AG09319 (cell line): ENCODE measurements at places on chromosomes 1 and 21.

DNA sequence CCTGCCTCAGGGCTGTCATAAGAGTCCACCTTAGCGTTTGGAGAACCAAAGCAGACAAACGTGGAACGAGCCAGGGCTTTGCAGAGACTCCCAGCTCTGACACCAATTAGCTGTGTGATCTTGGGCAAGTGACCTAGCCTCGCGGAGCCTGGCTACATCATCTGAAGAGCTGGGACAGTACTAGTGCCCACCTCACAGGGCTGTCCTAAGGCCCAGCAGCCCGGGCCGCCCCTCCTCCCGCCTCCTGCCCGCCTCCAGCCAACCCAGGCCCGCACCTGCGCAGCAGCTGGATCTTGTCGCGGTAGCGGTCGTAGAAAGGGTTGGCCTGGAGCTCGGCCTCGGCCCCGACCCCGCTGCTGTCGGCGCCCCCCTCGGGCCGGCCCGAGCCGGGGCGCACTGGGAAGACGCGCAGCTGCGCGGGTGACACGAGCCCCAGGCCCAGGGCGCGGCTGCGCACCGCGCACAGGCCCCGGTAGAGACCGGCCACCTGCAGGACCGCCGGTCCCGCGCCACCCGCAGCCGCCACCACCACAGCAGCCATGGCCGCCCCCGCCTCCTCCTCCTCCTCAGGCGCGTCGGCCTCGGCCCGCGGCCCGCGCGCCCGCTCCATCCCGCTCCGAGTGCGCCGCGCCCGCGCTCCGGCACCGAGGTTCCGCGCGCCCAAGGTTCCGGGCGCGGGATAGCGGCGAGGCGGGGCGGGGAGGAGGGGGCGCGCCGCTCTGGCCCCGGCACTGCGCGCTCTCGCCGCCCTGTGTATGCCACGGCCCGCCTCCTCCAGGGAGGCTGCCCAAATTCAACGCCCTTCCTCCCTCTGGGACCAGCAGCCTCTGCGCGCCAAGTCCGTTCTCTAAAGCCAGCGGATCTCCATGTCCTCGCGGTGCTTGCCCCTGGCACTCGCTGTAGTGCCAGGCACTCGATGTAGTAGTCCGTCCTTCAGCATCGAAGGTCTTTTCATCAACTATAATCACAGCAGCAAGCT lies at the start of gene ATPAF1:
Gene ATPAF1, minus strand, starts transcription at position 583 of the 979 bp plus-strand sequence. Its CDS starts 42 bp downstream, at position 541.
- DNase-seq = peak; percentile 48

GRCh38 chr1:36771660-36772284 lies 262.5 kb downstream of the GRIK3 start:
- DNase-seq = no peak

DNA sequence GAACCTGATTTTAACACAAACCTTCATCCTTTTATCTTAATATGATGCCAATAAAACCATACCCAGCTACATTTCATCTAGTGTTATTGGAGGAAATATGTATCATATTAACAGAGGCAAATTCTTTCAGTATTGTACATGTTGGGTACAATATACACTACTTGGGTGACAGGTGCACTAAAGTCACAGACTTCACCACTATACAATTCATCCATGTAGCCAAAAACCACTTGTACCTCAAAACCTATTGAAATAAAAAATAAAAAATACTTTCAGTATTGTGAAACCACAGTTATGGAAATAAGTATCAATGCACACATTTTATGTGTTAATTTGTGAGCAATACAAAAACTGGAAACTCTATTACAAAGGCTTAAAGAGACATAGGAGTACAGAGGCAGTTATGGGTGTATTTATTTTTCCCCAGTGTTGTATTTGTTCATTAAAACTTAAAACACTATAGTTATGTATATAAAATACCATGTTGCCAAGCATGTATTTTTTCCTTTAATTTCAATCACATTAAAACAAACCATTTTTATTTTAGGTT lies 25.1 kb upstream of the GPR88 start:
- DNase-seq = no peak

DNA sequence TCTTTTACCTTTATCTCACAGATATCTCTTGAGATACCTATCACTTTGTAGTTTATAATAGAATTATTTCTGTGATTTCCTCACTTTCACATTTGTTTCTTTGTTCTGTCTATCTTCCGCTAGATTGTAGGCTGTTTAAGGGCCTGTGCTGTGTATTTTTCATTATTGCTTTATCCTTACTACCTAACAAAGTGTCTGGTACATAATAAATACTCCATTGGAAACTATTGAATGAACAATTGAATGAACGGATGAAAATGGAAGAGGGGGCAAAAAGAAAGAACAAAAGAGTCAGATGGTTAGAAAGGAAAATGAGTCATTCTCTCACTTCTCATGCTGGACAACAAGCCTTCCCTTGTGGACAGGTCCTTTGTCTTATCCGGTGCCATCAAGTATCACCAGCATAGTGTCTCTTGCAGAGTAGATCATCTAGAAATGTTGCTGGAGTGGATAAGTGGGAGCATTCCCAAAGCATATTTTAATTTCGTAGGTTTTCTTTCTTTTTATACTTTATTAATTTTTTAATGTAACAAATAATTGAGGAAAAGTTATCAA lies 159.8 kb downstream of the NEK7 start:
- DNase-seq = no peak

DNA sequence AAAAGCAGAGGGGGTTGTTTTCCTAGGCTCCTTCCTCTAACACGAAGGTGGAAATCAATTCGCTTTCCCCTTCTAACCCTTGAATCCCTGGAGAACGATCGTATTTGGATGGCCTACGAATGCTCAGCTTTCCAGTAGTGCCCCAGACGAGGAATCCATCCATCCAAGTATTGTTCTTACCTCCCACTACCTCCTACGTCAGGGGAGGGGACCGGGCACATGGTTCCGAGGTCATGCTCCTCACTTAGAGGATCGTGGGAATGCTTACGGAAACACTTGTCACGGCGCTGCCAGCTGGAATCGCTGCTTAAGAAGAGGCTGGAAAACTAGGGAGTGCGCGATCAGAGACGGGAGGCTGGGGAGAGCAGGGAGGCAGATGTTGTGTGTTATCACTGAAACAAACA lies 47.4 kb downstream of the CAPZB start:
- DNase-seq = no peak

DNA sequence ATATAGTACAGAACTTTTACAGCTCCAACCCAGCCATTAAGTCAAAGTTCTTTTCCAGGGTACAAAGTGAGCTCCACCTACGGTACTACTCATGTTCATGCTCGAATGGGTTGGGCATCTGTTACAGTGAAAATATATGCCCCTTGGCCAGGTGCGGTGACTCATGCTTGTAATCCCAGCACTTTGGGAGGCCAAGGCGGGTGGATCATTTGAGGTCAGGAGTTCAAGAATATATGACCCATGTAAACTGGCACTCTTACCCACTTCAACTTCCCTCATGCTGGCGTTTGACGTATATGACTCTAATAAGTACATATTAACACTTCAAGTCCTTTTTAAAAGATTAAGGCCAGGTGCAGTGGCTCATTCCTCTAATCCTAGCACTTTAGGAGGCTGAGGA lies 71.3 kb upstream of the PKN2 start:
- no peak for DNase-seq

DNA sequence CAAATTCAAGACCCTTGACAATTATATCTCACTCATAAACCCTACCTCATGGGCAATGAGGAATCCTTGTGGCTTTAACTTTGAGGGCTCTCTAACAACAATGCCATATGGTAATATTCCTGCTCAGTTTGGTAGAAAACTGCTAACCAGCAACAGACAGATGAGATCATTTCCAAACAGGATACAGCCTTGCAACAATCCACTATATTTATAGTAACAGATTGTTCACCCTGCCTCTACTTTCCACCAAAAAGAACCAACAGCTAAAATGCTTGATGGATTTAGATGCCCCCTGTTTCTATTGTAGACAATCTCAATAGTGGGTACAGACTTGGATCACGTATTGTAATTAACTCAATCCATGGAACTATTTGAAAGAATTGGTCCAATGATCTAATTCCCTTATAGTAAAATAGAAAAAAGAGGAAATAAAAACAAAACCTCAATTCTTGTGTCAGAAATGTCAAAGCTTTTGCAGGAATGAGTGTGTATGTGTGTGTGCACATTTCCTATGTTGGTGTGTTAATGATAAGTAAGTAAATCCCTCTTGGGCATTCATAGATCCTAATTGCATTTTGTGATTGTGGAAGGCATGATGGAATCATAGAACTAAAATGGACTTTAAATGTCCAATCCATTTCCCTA lies 100.0 kb upstream of the EDEM3 start:
- DNase-seq = no peak

DNA sequence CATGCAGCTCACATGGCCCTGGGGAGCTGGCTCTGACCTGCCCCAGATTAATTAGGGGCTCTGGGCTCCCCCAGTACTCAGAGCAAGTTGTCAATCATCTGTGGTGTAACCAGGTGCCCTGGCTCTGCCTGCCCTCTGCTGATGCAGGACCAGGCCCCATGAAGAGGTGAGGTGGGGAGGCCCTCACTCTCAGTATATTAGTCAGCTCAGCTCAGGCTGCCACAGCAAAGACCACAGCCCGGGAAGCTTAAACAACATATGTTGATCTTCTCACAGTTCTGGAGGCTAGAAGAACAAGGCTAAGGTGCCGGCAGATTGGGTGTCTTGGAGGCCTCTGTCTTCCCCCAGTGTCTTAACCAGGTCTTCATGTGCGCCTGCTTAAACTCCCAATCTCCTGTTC lies 66.5 kb downstream of the FCRL5 start:
- DNase-seq = no peak

DNA sequence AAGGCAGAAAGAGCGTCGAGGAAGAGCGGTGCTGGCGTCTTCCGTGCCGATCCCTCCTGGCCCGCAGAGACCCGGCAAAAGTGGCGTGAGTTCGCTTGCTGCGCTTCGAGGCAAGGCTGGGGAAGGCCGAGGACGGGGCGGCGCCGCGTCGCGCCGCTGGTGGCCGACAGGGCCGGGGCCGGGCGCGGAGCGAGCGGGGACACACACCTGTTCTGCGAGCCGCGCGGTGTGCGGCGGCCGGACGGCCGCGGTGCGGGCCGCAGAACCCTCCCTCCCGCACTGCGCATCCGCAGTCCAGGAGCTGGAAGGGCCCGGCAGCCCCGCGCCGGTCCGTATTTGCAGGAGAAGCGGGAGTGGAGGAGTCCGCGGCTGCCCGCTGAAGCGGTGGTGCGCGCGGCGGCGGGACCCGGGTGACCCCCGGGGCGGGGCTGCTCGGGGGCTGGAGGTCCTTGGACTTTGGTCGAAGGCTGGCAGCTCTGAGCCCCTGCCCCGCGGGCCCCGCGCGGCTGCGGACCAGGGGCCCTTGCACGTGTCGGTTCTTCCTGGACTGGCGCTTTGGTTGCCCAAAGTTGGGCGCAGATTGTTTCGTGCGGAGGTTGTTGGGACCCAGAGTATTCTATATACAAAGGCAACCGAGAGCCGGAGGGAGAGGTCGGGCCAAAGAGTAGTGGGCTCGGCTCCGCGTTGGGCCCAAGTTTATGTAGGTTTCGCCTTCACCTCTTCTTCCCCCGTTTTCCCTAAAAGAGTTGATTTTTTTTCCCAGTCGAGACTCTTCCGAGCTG lies 2.6 kb downstream of the RNF220 start:
- no peak for DNase-seq

DNA sequence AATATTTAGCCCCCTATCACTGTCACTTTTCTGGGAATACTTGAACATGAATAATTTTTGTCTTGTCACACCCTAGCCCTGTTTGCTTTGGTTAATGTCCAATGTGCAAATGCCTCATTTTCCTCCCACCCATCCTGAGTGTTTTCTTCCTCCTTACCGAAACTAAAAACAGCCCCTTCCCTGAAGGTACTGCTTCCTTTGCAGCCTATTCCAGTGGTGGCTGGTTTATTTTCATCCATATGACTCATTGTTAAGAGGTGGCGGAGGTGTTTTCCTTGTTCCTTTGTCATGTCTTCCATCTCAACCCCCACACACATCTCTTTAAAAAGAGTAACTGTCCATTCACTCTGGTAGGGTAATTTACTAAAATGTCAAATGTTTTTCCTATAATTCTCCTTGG lies 40.4 kb downstream of the CD55 start:
- no peak for DNase-seq

- no peak for DNase-seq
These were observed 100.5 kb downstream of the NPHP4 start for GRCh38 chr1:5891736-5892135.

- DNase-seq = peak; percentile 20
These were observed 62.1 kb downstream of the DEGS1 start for GRCh38 chr1:224245188-224245587.

- DNase-seq = no peak
These were observed at the start of gene GPR153 for GRCh38 chr1:6260961-6261614. GPR153 (minus strand) TSS chr1:6261098; CDS start chr1:6254905, 6,193 bp downstream.

- no peak for DNase-seq
These were observed 889.2 kb downstream of the TTLL7 start for GRCh38 chr1:83109692-83110091.

DNA sequence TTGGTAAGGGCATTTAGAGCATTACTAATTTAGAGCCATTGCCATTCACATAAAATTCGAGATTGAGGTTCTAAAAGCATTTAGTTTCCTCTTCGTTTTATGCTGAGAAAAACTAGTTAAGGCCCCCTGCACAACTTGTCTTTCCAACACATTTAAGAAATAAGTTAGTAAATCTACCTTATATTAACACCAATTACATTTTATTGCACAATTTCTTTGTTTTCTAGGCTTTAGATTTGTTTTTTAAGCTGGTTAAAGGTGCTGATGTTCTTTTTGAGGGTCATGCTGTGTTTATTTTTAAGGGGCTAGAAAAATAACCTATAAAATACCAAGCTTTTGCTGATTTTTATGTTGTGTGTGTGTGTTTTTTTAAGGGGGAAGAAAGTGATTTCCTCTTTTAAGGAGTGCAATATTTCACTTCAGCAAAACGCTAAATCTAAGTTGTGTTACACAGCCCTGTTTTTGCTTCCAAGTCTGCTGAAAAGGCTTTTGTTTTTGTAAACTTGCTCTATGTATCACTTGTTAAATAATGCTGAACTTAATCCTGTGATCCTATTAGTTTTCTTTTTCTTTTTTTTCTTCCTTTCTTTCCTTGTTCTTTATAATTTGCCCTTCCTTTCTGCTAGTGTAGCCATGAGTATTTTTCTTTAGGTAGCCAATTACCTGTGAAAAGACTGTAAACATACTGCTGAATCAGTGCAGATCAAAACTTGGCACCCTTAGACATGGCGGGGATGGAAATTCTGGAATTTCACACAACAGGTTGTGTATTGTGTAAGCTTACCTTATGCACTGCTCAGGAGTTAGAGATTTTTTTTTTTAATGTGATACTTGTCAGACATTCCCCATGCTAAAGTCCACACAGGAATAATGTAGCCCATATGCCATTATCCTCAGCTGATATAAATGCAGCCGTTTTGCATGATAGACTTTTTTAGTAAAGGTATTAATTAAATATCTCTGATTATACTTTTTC lies 1.5 kb downstream of the CEPT1 start:
- no peak for DNase-seq

DNA sequence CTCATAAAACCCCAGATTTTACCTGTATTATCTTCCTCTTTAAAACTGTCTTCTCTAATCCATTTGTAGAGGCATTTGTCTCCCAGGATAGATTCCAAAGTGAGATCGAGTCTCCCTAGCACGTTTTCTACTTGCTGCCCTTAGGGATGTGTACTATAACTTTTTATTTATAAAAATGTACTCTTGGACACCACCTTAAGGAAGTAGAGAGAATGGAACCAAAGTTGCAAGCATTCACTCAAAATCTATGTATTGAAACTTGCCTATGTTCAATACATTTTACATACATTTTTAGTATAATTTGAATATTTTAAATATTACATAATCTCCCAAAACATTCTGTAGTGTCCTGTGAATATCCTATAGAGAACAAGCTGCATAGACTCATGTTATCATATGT lies 842 bp upstream of the SPRR2A start:
- no peak for DNase-seq

- no peak for DNase-seq
These were observed 80.3 kb upstream of the ARTN start for GRCh38 chr1:43853161-43853921.

- DNase-seq = no peak
These were observed 12.0 kb upstream of the HNRNPU start for GRCh38 chr1:244876228-244876910.
